Neural crest cell (in vitro differentiated cells): ENCODE measurements at places on chromosomes 16 and 17.

DNA sequence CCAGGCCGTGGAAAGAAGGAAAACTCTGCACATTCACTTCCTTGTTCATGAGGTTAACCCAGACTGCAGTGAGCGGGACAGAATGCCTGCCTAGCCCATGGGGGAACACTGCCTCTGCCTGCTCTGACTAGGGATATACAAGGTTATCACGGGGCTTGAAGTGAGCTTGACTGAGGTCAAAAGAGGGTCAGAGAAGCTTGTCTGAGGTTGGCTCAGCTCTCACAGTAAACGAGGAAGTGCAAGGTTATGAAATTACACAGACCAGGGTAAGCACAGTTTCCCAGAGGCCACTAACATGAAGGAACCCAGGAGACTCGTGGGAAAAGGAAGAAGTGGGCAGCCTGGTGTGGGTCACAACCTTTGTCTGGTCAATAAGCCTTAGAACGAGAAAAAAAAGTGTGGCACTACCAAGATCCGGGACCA lies 28.7 kb downstream of the HIC1 start:
- H3K27ac ChIP-seq: peak overlapping the region; percentile 32
- no peaks in the 10 kb centered on the region for H3K27me3 ChIP-seq
- peaks cover 29% of the 10 kb centered on the region for H3K4me1 ChIP-seq
- H3K4me3 ChIP-seq: no peak overlapping the region
- DNase-seq: no peak

DNA sequence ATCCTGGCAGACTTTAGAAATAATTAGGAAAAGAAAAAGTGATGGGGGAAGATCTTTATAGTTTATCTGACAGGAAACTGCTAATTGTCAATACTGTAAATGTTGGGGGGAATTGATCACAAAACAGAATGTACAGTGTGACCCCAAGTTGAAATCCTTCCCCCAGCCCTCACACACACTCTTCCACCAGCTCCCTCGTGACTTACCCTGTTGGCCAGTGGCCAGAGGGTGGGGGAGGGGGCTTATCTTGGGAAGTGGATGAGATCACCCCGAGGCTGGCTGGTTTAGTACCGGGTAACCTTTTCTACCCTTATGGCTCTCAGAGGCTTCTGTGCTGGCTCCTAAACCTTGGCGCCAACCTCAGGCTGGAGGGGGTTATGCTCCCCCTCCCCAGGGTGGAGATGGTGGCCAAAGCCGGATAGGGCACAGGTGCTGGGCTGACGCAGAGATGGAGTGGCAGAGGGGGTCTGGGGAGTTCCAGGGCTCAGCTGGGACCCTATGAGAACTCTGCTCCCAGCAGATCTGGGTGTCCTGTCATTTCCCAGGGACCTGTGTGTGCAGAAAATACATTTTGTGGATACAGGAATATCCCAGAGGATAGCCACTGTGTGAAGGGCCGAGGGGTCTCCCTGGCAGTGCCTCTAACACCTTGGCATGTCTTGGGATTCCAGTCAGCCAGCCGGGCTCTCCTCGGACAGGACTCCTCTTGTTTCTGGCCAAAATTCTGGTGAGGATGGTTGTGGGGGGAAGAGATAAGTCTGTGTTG lies 18.6 kb downstream of the CDH16 start:
- no peaks in the 10 kb centered on the region for H3K36me3 ChIP-seq
- no peak for DNase-seq
- H3K27ac ChIP-seq: peak overlapping the region; percentile 87
- H3K27me3 ChIP-seq: no peaks in the 10 kb centered on the region

- H3K27me3 ChIP-seq: no peaks in the 10 kb centered on the region
- no peak overlapping the region for H3K27ac ChIP-seq
- H3K4me1 ChIP-seq: peaks cover 5% of the 10 kb centered on the region
- no peak overlapping the region for H3K4me3 ChIP-seq
- no peak for DNase-seq
Measured at GRCh38 chr16:11403534-11403795, 58.2 kb downstream of the RMI2 start.

GRCh38 chr16:47888734-47889133 lies 267.1 kb downstream of the ABCC12 start:
- no peak for DNase-seq
- H3K27ac ChIP-seq: peak overlapping the region; percentile 76
- no peaks in the 10 kb centered on the region for H3K27me3 ChIP-seq
- H3K36me3 ChIP-seq: no peaks in the 10 kb centered on the region
- H3K4me1 ChIP-seq: peaks cover 78% of the 10 kb centered on the region

DNA sequence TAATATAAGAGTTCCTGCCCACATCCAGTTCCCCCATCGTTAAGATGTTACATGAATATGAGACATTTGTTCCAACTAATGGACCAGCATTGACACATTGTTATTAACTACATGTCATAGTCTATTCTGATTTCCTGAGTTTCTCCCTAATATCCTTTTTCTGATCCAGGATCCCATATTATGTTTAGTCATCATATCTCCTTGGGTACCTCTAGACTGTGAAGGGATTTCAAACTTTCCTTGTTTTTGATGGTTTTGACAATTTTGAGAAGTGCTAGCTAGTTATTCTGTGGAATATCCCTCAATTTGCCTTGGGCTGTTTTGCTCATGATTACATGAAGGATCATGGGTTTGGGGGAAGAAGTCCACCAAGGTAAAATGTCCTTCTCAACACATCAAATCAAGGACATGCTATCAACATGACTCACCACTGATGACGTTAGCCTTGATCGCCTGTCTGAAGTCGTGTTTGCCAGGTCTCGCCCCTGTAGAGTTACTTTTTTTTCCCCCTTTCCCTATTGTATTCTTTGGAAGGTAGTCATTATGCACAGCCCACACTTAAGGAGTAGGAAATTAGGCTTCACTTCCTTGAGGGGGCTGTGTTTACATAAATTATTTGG lies 42.5 kb downstream of the CACNG3 start:
- no peak for DNase-seq
- no peaks in the 10 kb centered on the region for H3K36me3 ChIP-seq
- no peak overlapping the region for H3K27ac ChIP-seq

DNA sequence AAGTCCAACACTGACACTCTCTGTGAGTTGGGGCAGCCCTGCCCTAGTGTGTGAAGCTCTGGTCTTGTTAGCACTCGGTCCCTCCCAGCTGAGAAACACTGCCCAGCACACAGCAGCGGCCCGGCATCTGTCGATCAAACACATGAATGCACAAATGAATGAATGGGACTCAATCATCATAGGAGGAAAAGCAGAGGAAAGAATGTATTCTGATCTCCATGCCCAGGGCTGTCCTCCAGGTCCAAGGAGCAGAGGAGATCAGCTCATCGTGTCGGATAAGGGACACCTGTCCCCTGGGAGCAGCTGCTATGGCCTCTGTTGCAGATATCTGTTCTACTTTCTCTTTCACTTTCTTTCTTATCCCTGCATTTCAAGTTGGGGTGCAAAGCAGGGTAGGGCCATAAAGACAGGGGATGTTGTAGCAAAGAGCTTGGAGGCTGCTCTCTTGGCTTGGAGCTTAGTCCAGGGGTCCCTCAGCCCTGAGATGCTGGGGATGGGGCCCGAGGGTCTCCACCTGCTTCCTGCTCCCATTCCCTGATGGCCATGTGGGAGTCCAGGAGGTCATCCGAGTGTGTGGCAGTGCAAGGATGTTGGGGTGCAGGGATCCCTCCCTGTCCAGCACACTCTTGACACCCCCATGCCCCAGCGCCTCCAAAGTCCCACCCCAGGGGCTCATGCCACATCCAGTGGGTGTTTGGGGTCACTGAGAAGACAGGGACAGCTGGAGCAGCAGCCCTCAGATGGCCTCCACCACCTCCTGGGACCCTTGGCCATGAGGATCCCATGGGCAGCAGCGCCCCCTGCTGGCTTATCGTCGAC lies 88.2 kb downstream of the IRF8 start:
- no peaks in the 10 kb centered on the region for H3K36me3 ChIP-seq
- peaks cover 51% of the 10 kb centered on the region for H3K27me3 ChIP-seq
- H3K4me3 ChIP-seq: no peak overlapping the region
- H3K27ac ChIP-seq: no peak overlapping the region
- H3K4me1 ChIP-seq: peaks cover under 1% of the 10 kb centered on the region

- peak overlapping the region; percentile 50 for H3K27ac ChIP-seq
- H3K36me3 ChIP-seq: peaks cover 9% of the 10 kb centered on the region
Measured at GRCh38 chr16:30666681-30667080, 8.4 kb downstream of the FBRS start.

DNA sequence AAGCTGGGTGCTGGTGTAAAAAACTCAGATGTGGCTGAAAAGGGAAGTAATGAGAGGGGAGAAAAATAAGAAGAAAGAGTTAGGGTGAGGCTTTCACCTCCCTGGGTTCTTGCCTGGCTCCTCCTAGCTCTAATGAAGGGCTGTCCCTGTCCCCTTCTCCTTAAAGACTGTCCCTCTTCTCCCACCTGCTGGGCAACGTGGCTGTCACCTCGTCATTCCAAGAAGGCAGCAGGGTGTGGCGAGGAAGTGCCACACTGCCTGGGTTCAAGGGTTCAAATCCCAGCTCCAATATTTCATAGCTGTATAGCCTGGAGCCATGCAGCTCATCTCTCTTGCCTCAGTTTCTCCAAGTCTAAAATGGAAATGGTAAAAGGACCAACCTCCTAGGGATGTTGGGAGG lies 122.5 kb upstream of the CACNG5 start:
- peak overlapping the region; percentile 24 for H3K4me3 ChIP-seq
- peaks cover 8% of the 10 kb centered on the region for H3K27me3 ChIP-seq
- H3K4me1 ChIP-seq: peaks cover 74% of the 10 kb centered on the region
- H3K27ac ChIP-seq: no peak overlapping the region
- DNase-seq: no peak

DNA sequence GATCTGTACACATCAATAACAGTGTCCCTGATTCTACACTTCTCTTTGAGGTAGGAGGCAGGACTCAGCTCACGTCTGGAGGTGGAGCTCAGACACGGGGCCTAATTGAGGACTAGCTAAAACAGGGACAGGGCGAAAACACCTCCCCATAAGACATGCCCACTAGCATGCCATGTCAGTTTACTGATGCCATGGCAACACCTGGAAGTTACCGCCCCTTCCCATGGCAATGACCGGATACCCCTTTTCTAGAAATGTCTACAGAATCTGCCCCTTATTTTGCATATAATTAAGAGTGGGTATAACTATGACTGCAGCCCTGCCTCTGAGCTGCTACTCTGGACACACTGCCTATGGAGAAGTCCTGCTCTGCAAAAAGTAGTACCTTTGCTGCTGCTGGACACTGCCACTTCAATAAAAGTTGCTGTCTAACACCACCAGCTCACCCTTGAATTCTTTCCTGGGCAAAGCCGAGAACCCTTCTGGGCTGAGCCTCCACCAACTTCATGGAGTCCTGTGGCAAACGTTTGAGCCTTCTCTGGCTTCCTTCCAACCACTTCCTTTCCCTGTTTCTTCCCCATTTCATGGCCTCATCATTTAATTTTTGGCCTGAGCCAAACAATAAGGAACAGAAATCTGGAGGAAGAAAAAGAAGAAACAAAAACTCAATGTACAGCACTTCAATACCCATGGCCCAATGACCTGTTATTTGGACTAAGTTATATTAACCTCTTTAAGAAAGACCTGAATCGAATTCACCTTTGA lies 21.0 kb downstream of the PHB1 start:
- DNase-seq: no peak
- H3K27ac ChIP-seq: no peak overlapping the region
- peaks cover 23% of the 10 kb centered on the region for H3K4me1 ChIP-seq
- no peak overlapping the region for H3K4me3 ChIP-seq
- no peaks in the 10 kb centered on the region for H3K36me3 ChIP-seq

- DNase-seq: no peak
- no peak overlapping the region for H3K4me3 ChIP-seq
- H3K27ac ChIP-seq: no peak overlapping the region
- no peaks in the 10 kb centered on the region for H3K4me1 ChIP-seq
Measured at GRCh38 chr17:33243732-33244131, 49.4 kb downstream of the ASIC2 start.

GRCh38 chr17:50568659-50569058 lies 8.1 kb downstream of the CACNA1G start:
- H3K4me1 ChIP-seq: peaks cover 38% of the 10 kb centered on the region
- H3K4me3 ChIP-seq: no peak overlapping the region
- peaks cover 44% of the 10 kb centered on the region for H3K27me3 ChIP-seq
- no peak for DNase-seq

- no peaks in the 10 kb centered on the region for H3K36me3 ChIP-seq
- no peak overlapping the region for H3K27ac ChIP-seq
- no peak for DNase-seq
- no peak overlapping the region for H3K4me3 ChIP-seq
- peaks cover 5% of the 10 kb centered on the region for H3K27me3 ChIP-seq
- no peaks in the 10 kb centered on the region for H3K4me1 ChIP-seq
Measured at GRCh38 chr17:3976675-3977171, 12.5 kb upstream of the ATP2A3 start.

- no peak overlapping the region for H3K4me3 ChIP-seq
- H3K27ac ChIP-seq: no peak overlapping the region
- H3K36me3 ChIP-seq: no peaks in the 10 kb centered on the region
- H3K4me1 ChIP-seq: no peaks in the 10 kb centered on the region
Measured at GRCh38 chr17:3318336-3318735, 20.2 kb upstream of the OR3A1 start.

DNA sequence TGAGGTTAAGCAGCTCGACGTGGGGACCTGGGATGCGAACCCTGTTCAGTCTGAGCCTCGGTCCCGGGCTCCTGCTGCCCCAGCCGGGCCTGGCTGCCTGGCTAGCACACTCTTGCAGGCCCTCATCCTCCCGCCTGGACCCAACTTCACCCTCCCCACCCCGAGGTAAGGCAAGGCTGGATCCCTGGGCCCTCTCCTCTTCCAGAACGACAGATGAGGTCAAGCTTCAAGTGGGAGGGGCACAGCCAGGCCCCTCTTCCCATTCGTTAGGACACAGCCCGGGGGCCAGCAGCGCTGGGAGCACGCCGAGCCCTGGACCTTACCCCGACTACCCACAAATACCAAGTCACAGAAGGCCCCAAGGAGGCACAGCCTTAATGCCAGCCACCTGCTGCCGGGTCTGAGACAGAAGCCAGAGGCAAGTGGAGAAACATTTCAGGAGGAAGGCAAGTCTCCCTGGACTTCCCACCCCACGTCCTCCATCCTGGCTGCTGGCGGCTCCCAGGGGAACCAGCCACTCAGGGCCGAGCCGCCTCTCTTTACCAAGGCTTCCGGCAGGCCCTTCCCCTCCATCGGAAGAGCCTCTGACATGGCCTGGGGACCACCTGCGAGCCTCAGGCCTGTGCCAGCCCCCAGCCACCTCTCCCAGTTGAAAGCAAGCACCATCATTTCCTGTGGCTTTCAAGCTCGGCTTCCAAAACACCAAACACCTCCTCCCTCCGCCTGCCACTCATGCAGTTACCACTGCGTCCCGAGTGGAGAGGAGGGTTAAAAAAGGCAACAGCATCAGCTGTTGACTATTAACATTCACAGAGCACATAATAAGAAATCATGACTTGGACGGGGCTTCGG lies 59.9 kb downstream of the RPH3AL start:
- no peaks in the 10 kb centered on the region for H3K4me1 ChIP-seq
- peaks cover 14% of the 10 kb centered on the region for H3K27me3 ChIP-seq
- DNase-seq: no peak
- H3K4me3 ChIP-seq: no peak overlapping the region
- no peak overlapping the region for H3K27ac ChIP-seq
- no peaks in the 10 kb centered on the region for H3K36me3 ChIP-seq
